ENCODE measurements at places on chromosomes 11 and 22.

- peak; percentile 68 for DNase-seq
These were observed at the start of gene NRIP3 for GRCh38 chr11:9003573-9004182. Gene NRIP3 (minus strand): TSS chr11:9004001. CDS start chr11:9003935, 66 bp downstream.

DNA sequence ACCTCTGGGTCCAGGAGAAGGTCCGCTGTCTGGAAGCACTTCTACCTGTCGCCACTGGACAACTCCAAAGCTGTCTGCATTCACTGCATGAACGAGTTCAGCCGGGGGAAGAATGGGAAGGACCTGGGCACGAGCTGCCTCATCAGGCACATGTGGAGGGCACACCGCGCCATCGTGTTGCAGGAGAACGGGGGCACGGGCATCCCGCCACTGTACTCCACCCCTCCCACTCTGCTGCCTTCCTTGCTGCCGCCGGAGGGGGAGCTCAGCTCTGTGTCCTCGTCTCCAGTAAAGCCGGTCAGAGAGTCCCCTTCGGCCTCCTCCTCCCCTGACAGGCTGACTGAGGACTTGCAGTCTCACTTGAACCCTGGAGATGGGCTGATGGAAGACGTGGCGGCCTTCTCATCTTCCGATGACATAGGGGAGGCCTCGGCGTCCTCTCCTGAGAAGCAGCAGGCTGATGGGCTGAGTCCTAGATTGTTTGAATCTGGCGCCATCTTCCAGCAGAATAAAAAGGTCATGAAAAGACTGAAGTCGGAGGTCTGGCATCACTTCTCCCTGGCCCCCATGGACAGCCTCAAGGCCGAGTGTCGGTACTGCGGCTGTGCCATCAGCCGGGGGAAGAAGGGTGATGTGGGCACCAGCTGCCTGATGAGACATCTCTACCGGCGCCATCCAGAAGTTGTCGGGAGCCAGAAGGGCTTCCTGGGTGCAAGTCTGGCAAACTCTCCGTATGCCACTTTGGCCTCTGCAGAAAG, 31.0 kb downstream of the ZBED4 start:
- DNase-seq = no peak

DNA sequence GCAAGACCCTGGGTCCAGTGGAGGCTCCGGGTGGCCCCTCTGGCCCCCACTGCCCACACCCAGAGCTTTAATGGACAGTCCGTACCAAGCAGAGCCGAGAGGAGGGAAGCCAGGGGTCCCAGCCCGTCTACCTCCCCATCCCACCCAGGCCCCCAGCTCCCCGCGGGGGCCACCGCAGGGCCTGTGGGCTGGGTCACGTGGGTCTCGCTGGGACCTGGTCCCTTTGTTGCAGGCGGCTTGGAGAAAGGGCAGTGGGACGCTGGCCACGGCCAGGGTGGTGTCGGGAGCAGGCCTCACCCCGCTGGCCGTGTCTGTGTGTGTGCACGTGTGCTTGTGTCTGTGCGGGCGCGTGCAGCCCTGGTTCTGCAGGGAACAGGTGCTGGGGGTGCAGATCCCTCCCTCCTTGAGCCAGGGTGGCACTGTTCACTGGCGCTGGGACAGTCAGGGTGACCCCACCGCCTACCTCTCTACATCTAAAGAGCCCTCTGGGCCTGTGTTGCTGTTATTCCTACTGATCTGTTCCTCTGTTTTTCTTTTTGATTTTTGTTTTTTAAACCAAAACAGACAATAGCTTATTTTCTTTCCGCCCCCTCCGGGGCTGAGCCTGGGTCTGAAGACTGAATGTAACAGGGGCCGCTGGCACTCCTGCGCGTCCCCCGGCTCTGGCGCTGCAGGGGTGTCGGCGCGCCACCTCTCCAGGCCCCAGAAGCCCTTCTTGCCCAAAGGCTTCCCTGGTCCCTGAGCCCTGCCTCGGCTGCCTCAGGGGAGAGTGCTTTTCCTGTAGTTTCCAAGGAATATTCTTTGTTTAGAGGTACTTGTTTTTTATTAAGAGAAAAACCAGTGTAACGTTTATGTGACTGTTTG, 20.1 kb upstream of the TMEM191C start:
- DNase-seq = no peak

GRCh38 chr11:72595292-72595684, 78.9 kb downstream of the PDE2A start:
- no peak for DNase-seq

DNA sequence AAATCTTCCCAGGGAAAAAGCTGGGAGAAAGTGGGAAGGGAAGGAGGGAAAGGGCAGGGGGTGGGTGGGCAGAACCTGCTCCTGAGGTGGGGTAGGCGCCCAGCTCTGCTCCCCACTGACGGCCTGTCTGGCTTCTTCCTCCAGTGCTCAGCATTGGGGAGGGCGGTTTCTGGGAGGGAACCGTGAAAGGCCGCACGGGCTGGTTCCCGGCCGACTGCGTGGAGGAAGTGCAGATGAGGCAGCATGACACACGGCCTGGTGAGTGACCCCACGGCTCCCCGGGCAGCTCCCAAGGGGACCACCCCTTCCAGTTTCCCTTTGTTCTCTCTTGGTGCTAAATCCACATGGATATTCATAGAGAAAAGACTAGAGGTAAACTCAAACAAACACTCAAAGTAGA, 25.9 kb downstream of the SHANK3 start:
- DNase-seq = no peak

DNA sequence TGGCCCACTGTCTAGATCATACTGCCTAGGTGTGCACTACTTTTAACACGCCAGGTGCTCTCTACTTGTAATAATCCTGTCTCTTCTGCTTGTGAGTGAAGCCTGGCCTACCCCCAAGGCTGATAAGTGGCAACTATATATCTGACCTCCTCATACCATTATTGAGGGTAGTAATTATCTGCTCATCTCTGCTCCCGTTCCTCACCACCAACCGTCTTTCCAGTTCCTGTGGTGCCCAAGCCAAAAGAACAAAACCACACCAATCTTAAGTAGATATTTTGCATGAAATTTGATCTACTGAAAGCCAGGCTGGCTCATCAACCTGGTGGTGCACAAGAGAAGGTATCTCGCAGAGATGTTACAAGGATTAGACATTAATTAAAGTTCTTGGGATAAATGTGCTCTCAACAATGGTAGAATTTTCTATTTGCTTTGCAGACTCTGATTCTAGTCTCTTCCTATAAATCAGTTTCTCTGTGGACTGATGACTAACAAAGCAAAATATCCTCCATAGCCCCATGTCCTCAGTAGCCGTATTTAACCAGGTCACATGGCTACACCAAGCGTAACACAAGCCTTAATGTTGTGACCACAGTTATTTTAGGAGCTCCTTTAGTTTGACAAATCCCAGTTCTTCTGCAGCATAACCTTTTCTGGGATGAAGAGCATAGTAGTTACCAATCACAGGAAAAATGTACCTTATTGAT, 267.2 kb downstream of the NTM start:
- DNase-seq = no peak

GRCh38 chr22:23565305-23565914, 14.7 kb downstream of the IGLL1 start:
- no peak for DNase-seq

- no peak for DNase-seq
These were observed 22.7 kb downstream of the IGSF9B start for GRCh38 chr11:133934096-133934495.

DNA sequence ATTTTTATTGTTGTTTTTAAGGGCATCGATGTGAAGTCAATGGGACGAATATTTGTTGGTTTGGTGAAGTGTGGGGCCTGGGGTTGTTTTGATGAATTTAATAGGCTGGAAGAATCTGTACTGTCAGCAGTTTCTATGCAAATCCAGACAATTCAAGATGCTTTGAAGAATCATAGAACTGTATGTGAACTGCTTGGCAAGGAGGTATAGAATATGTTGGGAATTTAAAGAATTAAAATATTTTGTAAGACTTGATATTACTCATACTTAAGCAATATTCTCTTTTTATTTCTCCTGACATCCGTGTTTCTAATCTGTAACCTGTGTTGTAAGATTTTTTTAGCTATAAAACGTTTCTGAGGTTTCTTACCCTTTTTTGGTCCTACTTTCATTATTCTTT, 61.6 kb downstream of the DYNC2H1 start:
- no peak for DNase-seq

DNA sequence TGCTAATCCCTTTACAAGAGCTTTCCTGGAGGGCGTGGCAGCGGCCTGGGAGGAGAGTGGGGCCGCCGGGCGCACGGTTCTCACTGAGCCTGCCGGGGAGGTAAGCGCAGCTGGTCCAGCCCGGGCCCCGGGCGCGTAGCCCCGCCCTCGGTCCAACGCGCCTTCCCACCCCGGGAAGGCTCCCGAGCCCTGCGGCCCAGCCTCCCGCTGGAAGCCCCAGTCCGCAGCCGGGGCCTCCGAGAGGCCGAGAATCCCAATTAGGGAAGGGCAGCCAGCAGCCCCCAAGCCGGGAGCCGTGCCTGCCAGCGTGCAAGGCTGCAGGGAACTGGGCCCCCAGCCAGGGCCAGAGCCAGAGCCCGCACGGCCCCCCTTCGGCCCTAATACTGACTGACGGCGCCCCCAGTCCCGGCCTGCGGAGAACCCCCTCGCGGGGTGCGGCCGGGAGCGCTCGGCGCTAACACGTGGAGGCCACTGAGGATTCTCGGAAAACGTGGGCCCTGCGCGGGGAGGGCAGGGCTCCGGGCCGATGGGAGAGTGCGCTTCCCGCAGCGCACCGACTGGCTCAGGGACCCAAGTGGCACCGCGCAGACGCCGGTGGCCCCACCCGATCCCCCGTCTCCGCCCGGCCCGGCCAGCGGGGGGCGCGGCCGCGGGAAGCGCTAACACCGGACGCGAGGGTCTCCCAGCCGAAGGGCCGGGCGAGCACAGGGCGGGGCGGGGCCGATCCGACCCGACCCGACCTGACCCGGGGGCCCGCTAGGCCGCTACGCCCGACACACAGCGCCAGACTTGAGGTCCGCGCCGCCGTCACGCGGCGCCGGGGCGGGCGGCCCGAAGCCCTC, 5.7 kb downstream of the ZFTA start:
- DNase-seq = no peak

- no peak for DNase-seq
These were observed 142.7 kb downstream of the FBXO7 start for GRCh38 chr22:32617271-32617670.

DNA sequence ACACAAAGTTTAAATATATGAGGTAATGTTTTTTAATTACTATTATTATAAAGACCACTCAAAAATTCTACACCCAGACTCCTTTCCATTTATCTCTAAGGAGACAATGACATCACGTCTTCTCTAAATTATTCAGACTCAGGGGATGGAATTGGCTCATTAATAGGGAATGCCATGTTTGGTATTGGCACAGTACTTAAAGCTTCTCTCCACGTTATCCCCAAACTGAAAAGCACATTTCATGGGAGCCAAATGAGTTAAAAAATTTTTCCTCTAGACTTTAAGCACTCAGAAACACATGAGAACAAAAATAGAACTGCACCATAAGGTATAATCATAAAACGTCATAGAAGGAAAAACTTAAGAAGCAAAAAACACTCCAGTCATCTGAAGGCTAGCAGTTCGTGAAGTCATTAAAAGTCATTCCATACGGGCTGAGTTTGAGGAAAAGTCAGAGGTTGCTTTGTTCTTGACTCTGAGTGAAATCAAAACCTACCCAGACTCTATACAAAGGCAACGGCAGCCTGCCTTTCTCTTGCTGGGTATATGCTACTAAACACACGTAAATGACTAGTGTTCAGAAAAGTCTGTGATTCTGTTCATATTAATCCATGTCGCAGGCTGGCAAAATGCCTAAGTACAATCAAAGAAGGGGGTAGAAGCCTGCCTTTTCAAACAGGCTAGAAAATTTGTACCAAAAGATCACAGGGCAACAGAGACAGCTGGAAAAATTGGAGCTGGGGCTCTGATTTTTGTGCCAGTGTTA, 8.7 kb upstream of the MPPED2 start:
- DNase-seq = no peak

DNA sequence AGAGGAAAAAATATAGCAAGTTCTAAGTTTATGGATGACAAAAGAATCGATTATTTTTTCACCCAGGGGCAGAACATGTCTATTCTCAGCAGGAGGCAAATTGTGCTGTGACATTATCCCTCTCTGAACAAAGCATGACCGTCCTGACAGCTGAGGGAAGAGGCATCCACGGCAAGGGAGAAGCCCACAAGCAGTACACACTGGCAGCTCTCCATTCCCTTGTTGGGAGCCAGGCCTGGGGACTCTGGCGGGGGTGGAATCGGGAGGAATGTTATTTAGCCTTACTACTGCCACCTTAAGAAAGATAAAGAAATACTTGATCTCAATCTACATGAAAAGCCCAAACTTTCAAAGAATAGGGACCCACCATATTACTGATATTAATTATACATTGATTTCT, 3.4 kb downstream of the KIRREL3 start:
- DNase-seq = no peak

DNA sequence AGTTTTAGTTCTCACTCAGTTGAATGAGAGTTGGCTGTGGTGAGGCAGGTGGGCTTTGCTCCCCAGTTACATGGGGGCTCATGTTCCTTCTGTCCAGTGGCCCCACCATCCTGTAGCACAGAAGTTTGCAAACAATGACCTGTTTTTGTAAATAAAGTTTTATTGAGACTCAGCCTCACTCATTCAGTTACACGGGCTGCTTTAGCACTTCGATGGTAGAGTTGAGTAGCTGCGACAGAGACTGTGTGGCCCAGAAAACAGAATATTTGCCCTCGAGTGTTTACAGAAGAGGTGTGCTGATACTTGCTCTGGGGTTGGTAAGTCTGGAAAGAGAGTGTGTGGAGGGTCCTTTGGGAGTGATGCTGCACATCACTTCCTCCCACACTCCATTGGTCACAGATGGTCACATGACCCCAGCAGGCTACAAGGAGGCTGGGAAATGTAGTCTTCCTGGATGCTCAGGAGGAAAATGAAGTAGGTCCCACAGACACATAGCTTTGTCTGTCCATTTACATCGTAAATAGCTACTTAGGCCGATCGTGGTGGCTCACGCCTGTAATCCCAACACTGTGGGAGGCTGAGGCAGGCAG, 34.6 kb downstream of the IFT27 start:
- no peak for DNase-seq

- no peak for DNase-seq
These were observed 96.0 kb downstream of the COMMD9 start for GRCh38 chr11:36193290-36193619.

Measured in stimulated activated CD4-positive, alpha-beta T cell treated with anti-CD3 and anti-CD28 coated beads, Interleukin-4, amount 100 ng/mL, for 4 hours (primary cell).